Coronary artery (tissue), 2 donors: ENCODE measurements at places on chromosomes 2 and 18.

GRCh38 chr2:3450385-3451010 is 68.8 kb downstream of the ADI1 start:
- DNase-seq = peak; percentile 64

GRCh38 chr18:22470248-22471235 is 52.8 kb upstream of the CTAGE1 start:
- no peak for DNase-seq

GRCh38 chr2:181073896-181074295 is 93.5 kb downstream of the UBE2E3 start:
- DNase-seq = no peak

DNA sequence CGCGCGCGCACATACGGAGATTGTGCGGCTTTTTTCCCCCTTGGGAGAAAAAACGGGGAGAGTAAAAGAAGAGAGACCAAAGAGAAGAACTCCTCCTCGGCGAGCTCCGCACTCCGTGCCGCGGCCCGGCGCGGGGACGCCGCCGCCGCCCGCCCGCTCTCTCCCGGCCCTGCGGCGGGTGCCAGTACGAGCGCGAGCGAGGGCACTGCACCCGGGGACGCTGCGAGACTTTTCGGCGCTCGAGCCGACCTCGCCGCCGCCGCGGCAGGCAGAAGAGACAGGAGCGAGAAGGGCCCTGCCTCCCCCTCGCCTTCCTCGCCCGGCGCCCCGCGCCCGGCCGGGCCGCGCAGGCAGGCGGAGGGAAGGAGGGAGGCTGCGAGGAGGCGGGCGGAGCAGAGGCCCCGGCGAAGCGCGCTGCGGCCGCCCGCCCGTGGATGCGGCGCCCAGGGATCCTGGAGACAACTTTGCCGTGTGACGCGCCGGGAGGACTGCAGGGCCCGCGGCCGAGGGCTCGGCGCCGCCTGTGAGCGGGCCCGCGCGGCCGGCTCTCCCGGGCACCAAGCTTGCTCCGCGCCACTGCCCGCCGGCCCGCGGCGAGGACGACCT is 857 bp upstream of the INHBB start:
- no peak for DNase-seq

GRCh38 chr2:38274286-38275276 is 102.5 kb downstream of the ATL2 start:
- DNase-seq = no peak
